ENCODE measurements at places on chromosomes 2 and 18.
A peak's percentile ranks its signal among the peaks of the same experiment; 100 is the strongest.

DNA sequence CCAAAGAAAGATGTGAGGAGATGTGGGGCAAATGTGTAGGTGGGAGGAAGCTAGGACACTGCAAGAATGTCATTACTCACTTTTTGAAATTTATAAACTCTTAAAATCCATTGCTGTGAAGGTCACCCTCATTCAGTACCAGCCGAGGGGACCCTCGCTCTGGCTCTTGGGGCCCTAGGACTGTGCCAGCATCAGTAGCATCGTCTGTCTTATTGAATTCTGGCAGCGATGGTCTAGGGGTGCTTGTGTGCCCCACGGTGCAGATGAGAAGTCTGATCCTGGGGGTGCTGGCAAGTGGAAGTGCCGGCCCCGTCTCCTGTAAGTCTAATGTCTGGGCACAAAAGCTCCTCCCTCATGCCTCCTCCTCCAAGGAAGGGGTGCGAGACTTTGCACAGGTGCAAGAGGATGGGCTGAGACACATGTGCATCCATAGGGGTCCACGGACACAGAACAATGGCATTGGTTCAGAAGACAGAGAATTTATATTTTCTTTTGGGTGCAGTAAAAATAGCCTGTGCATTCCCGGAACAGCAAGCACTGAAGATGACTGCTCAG lies 266.7 kb upstream of the HDAC4 start:
- DNase-seq = no peak

GRCh38 chr18:78069784-78070664 lies 820.4 kb downstream of the GALR1 start:
- DNase-seq = no peak

GRCh38 chr18:78741381-78742217 lies 238.0 kb upstream of the SALL3 start:
- no peak for DNase-seq

GRCh38 chr2:233443511-233444183 lies 89.4 kb downstream of the DGKD start:
- peak; percentile 74 for DNase-seq

DNA sequence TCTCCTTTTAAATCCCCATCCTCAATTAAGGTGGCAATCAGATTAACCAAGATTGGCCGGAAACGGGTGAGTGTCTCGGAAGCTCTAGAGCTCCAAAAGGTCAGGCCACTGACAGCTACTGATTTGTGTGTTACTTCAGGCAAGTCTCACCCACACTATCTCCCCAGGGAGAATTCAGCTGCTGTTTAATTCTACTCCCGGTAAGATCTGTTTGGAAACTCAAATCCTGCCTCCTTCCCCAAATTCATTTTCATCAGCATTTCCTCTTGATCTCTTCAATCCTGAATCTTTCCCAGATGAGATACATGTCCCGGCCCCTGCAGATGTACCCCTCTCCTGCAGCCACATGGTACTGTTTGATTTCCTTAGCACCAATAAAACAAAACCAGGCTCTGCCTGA lies 34.9 kb downstream of the EFR3B start:
- peak; percentile 34 for DNase-seq

DNA sequence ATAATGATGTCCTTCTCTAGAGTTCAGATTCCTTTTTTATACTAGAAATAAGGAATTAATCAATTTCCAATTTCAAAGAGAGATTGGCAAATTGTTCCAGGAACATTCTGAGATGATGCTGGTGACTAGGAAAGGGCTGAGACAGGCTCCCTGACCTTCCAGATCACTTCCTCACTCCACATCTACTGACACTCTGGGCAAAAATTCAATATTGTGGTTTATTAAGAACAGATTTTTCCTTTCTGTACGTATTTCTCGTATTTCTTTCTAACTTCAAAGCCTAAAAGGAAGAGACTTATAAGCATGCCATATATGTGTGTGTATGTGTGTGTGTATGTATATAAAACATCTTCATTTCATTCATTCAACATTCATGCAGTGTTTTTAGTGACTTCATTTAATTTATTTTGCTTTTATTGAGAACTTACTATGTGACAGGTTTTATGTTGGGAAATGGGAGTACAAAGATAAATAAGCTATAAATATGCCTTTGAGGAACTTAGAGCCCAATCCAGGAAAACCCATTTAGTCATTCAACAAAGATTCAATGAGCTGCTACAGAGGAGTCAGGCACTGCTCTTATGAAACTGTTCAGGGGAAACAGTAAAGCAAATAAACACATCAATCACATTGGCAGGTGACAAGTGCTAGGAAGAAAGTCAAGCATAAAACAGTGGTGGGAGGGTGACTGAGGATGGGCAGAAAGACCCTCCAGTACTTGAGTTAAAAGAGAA lies 137.9 kb downstream of the RDH14 start:
- DNase-seq = no peak

DNA sequence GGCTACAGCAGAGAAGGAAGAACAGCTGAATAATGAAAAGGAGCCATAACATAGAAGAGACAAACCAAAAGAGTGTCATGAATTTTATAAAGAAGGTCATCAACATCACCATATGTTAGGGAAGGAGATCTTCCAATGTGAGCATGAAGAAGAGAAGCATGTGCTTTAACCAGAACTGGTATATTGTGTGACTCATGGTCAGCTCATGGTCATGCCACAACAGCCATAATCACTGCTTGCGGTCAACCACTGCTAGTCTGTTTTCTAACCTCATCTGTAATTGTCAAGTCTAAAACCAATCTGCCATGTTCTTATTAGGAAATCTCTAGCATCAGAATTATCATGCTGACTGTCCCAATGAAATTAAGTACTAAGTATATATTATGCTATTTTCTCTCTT lies 204.1 kb upstream of the VRK2 start:
- no peak for DNase-seq

- DNase-seq = peak; percentile 46
Observed at GRCh38 chr2:80073134-80073561, 231.4 kb downstream of the LRRTM1 start.

- no peak for DNase-seq
Observed at GRCh38 chr2:235908826-235909225, 259.4 kb downstream of the GBX2 start.

DNA sequence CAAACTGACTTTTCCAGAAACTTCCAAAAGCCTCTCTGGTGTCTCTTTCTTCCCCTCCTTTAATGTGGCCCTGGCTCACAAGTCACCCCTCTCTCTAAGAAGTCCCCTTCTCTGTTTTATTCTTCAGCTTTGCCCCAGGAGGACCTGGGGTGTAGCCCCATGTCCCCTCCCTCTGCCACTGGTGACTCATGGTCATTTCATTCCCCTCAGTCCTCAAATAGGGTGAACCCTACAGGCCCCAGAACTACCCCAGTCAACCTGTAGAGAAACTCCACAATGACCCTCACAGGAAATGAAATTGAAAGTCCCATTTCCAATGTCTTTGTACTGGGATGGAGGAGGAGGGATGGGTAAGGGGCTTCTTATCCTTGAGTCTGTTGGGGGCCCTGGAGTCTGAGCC lies 6.2 kb upstream of the SPEG start:
- no peak for DNase-seq

DNA sequence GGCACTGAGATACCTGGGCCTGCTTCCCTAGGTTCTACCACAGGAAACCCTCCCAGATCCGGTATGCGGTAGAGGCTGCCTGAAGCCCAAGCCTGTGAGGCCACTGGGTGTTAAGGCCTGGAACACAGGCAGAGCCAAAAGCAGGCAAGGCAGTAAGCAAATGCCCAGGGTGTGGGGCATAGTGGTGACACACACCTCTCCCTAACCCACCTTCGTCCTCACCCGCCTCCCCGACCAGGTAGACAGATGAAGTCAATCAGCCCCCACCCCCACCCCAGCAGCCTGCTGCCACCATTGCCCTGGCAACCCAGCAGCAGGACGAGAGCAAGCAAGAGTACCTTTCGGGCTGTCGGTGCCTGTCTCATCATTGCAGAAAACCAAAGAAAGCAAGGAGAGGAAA lies 6.1 kb downstream of the DCTN1 start:
- no peak for DNase-seq

DNA sequence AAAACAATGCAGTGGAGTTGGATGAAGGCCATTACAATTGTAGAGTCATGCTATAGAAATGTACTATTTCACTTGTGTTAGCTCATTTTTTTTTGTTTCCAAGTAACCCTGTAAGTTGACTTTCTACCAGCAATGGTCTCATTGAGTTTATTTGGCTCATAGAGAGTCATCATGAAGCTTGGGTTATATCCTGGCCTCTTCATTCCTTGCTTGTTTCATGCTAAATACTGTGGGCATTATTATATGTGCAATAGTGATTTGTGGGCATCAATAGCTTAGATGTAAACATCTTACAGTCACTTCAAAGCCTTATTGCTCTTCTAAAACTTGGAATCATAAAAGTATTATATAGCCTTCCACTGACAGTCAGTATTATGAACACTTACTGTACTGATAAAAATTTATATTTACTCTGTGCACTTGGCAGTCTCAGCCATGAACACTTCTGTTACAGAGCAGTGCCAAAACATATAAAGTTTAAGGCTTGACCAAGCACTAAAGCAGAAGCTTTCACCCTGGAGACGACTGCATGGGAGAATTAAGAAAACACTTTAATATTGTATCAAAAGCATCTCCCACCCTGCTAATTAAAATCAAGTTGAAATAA lies 751.2 kb downstream of the SATB2 start:
- no peak for DNase-seq

- no peak for DNase-seq
Observed at GRCh38 chr18:34760444-34760843, 50.3 kb downstream of the DTNA start.

- no peak for DNase-seq
Observed at GRCh38 chr2:196131384-196131937, 39.9 kb downstream of the STK17B start.

GRCh38 chr2:2464643-2465042 lies 133.6 kb upstream of the MYT1L start:
- no peak for DNase-seq

- no peak for DNase-seq
Observed at GRCh38 chr2:220478305-220479058, 851.1 kb downstream of the SLC4A3 start.

DNA sequence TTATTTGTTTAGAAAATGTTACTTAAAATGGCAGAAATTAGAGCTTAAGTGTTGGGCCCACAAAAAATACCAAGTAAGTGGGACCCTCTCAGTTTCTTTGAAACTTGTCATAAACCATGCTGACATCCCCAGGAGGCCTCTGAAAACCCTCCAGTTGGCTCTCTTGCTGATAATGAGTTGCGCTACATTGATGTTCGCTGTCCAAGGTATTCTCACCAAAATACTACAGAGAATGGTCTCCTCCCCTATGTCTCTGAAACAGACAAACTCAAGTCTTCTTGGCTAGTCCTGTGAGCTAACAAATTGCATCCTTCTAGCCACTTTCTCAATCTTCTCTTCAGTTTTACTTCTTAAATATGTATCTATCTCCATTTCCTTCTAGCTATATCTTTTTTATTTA lies 669.4 kb downstream of the IRS1 start:
- peak; percentile 11 for DNase-seq

DNA sequence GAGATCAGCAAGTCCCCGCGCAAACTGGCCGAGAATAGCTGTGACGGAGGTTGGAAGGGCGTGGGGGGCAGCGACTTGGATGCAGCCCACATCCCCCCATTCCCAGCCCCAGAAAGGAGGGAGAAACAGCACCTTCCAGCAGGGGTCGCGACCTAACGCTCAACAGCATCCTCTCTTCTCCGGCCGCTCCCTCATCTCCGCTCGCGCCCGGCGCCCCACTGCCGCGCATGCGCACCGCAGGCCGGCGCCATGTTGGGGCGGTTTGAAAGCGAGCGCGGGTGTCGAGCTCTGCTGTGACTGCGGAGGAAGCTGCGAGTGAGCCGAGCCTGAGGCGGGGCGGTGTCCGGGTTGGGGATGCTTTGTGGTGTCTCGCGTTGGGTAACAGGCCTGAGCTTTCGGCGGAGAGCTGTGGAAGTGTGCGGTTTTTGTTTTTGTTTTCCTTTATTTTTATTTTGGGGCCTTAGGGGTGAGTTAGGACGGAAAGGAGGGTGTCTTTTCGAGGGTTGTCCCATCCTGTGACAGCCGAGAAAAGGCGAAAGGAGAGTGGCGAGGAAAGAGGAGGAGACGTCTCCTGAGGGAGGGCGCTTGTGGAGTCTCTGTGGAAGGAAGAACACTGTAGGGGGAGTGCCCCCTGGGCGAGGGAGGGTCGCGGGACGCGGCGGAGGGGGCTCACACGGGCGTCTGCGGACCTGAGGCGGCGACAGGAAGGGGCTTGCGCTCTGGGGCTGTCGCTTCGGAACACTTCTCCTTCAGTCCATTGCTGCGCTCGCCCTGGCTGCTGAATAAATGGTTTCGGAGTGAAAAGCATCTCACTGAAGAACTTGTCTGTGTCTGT lies at the start of the genes C18orf54 and STARD6:
C18orf54 (plus strand) TSS at position 247 of the 835 bp plus-strand sequence. CDS start 2,667 bp downstream, outside the sequence.
STARD6 (minus strand) TSS at position 199 of the 835 bp plus-strand sequence. CDS start 3,285 bp downstream, outside the sequence.
- peak; percentile 90 for DNase-seq

- no peak for DNase-seq
Observed at GRCh38 chr2:46363535-46364170, 66.4 kb downstream of the EPAS1 start.

DNA sequence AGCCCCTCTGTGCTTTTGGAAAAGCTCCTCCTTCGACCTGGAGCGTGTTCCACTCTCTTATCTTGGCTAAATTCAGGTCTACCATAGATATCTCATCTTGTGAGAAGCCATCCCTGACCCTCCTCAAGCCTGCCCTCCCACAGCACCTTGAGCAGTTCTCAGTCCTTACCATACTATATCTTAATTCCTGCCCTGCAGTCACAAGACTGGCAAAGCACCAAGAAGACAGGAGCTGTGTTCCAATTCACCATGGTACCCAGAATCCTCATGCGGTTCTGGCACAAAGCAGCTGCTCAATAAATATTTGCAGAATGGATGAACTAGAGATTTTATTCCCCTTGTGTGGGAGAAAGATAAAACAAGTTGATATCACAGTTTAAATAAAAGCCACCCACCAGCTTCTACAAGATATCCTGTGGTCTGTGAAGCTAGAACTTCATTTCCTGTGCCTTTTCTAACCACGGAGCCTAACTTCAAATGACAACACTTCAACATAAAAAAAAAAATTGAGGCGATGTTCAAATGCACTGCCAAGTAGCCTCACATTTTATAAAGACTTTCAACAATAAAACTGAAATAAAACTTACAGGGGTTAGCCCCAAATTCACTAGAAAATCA lies 19.5 kb downstream of the MARCHF4 start:
- DNase-seq = no peak

DNA sequence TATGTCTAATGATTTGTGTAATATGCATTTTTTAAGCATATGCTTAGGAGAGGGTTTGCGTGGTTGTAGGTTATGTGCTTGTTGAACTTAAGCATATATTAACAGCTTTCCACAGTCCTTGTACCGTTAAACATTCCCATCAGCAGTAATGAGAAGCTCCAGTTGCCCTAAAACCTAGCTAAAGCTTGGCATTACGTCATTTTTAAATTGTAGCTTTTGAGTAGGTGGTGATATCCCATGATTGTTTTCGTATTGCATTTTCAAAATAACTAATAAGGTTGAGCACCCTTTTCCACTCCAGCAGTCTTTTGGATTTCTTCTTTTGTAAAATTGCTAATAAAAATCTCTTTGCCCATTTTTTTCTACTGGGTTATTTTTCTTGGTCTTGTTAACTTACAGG lies 453.1 kb upstream of the GCFC2 start:
- no peak for DNase-seq
